Mesothelial cell of epicardium (in vitro differentiated cells): ENCODE measurements at places on chromosomes 12 and 14.

DNA sequence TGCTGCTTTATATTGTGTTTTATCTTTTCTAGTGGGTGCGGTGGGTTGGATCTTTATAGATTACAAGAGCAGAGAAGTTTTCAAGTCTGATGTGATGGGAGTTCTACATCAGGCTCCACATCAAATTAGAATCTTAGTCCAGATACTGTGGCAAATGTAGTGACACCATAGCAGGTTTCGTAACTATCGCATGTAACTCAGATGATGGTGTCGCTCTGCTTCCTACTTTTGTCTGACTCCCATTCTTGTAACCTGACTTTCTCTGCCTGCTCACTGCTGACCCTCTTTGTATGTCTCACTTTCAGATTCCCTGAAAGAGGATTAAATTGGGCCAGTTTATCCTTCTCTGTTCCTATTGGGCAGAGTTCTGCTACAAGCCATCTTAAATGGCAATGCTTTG, 22.8 kb upstream of the FBXO34 start:
- no peak for DNase-seq

- no peak for DNase-seq
These were observed 9.5 kb upstream of the SAV1 start for GRCh38 chr14:50677527-50678063.

GRCh38 chr12:52559979-52560378, 7.0 kb upstream of the KRT71 start:
- DNase-seq: no peak

- no peak for DNase-seq
These were observed 285.3 kb downstream of the ZFP36L1 start for GRCh38 chr14:68507544-68508081.
